ENCODE measurements at places on chromosomes 1 and 21.
A peak's percentile ranks its signal among the peaks of the same experiment; 100 is the strongest.

DNA sequence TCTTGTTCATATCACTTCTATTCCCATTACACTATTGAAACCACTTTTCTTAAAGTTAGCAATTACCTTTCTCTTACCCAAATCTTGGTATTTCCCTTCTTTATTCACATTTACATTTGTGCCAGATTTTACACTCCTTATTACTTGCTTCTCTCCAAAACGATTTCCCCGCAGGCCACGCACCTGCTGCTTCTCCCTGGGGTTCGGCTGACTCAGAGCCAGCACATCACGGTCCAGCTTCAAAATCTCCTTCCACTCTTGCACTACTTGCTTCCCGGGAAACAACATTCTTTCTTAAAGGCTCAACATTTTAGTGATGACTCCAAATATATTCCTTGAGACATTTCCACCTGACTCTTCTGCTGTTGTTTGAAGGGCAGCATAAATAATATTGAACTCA, 20.7 kb downstream of the LHX9 start:
- DNase-seq, result no peak

GRCh38 chr1:217052196-217052595, 329.0 kb upstream of the ESRRG start:
- DNase-seq, result peak; percentile 1

GRCh38 chr1:173052681-173053196, 2.0 kb upstream of the TNFSF18 start:
- no peak for DNase-seq

DNA sequence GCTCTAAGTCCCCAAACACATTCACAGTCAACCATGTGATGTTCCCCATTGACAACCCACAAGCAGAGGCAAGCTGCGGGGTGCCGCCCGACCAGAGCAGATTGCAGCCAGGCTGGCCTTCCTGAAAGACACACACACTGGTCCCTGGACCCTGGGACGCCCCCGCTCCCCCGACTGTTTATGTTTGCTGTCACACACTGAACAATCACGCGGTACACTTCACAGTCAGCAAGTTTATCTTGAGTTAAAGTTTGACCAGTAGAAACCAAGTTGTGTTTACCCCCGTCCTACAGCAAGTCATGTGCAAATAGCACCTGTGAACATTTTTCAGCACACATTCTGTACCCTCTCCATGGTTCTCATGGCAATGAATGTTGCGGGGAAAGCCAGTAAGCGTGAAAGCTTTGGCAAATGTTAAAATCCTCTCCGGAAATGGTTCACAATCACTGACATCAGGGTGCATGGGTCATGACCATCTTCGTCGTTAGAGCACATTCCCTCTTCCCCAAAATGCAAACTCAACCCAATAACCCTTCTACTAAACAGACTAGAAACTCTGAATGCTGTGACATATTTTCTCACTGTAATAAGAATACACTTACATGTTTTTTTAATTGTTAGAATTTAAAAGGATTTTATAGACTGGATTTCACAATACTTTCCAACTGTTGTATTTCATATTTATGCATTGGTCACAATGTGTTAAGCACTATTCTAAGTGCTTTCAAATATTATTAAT, 33.3 kb upstream of the IRF2BP2 start:
- DNase-seq, result no peak

DNA sequence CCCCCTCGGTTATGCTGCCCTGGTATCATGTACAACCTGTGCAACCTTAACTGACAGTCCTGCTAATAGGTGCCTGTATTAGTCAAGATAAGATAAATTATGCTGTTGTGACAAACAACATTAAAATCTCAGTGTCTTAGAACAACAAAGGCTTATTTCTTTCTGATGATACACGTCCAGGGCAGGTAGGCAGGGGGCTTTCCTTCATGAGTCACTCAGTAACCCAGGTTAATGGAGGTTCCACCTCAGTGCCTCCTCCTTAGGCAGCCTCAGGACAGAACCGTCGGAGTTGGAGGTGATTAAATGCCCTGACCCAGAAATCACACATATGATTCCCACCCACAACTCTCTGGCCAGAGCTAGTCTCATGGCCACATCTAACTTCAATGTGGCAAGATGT, 94.6 kb upstream of the CASZ1 start:
- no peak for DNase-seq

DNA sequence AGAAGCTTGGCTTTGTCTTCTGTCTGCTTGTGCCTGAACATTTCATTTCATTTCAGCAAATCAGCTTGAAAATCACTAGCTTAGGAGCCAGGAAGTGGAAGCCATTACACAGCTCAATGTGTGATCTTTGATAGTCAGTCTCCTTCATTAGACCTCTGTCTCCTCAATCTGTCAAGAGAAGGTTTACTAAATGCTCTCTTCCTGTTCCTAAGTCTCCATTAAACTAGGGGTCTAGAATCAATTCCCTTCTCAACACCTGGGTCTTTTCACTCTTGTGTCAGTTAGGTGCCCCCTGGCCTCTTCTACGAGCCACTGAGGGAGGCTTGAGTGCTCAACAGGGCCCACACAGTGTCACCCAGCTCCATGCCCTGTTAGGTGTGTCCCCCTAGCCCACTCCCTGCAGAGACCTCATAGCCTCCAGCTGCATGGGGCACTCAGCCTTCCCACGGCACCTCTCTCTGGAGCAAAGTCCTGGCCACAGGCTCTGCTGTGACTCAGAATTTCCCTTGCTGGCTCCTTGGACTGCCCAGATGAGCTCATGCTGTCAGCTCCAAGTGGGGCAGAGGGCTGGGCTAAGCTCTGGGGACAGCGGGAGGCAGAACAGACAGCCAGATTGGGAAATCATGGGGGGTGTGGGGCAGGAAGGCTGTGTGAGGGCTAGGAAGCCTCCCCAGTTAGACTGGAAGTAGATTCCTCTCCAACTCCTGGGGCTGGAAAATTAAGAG, 115.7 kb upstream of the IPO9 start:
- peak; percentile 98 for DNase-seq

- no peak for DNase-seq
Measured at GRCh38 chr1:179817789-179818188, 59.8 kb downstream of the TOR1AIP2 start.

Measured in esophagus muscularis mucosa (tissue), 4 donors.